ENCODE measurements at places on chromosomes 7 and 10. TPM values are rescaled to one million over a fixed set of nuclear protein-coding genes. Genes with fewer than 3 reads are reported as not detected.

Gene TMEM120A
- polyA plus RNA-seq = 75.2 TPM

- no peak for DNase-seq
Observed at GRCh38 chr7:143516981-143517380, 39.3 kb downstream of the TAS2R41 start.

GRCh38 chr7:140485500-140486265 is 6.4 kb upstream of the MKRN1 start:
- DNase-seq = no peak

GRCh38 chr7:19973581-19973980 is 200.2 kb upstream of the TMEM196 start:
- no peak for DNase-seq

GRCh38 chr10:13086056-13086455 is 13.9 kb upstream of the OPTN start:
- DNase-seq = no peak

GRCh38 chr7:83469076-83469475 is 179.9 kb downstream of the SEMA3E start:
- DNase-seq = peak; percentile 21

Gene TRPV6
- polyA plus RNA-seq = not detected

GRCh38 chr10:131963350-131963749 is 18.4 kb downstream of the BNIP3 start:
- no peak for DNase-seq

All from BJ (cell line).